ENCODE measurements at places on chromosomes 2 and 18.

DNA sequence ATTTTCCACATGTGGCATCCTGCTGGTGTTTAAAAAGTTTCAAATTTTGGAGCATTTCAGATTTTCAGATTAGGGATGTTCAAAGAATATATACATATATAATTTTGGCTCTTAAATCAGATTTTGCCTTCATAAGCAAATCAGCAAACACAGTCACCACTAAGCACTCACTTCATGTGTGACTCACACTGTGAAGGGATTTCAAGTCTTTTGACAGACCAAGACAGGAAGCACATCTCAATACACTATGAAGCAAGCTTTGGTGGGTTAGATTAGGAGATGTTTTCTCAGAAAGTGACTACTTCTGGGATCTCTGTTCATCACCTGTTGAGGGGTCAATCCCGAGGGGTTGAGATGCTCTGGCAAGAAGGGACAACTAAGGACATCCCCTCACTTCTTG lies 227.8 kb upstream of the RBBP8 start:
- DNase-seq = peak; percentile 79

GRCh38 chr18:52452427-52452826 lies 112.4 kb downstream of the DCC start:
- DNase-seq = peak; percentile 1

DNA sequence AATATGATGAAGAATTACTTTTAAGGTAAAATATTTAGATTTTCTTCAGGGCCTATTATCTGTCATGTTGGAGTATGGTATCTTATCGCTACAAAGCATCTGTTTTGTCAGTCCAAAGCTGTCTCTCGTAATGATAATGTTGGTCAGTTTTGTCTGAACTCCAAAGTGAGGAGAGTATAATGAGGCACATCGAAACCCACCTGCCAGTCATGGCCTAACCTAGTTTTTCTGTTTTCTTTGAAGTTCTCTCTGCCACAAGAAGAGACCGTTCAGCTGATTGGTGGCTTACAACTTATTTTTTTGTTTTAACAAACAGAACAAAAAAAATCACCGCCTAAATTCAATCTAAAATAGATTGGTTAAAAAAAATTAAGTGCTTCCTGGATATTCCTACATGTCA lies 1387.9 kb downstream of the RPIA start:
- no peak for DNase-seq

- no peak for DNase-seq
Measured at GRCh38 chr2:164842624-164842966, 972 bp upstream of the COBLL1 start.

GRCh38 chr2:46225730-46226129 lies 71.5 kb upstream of the EPAS1 start:
- DNase-seq = no peak

- DNase-seq = no peak
Measured at GRCh38 chr2:181241797-181242196, 215.4 kb upstream of the ITGA4 start.

DNA sequence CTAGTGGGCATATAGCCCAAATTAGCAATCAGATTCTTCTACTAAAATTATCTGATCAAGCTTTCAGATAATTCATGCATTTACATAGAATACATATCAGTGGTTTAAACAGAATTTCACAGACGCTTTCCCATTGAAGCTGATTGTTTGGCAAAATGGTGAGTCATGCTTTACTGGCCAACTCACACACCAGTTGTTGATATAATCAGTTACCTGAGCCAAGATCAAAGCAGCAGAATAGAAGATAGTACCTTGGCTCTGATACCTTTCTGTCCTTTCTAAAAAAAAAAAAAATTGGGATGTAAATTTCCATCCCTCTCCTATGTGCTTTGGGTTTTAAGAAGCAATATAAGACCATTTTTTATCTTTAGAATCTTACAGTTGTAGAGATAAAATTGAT lies 178.0 kb downstream of the MCFD2 start:
- DNase-seq = peak; percentile 34

DNA sequence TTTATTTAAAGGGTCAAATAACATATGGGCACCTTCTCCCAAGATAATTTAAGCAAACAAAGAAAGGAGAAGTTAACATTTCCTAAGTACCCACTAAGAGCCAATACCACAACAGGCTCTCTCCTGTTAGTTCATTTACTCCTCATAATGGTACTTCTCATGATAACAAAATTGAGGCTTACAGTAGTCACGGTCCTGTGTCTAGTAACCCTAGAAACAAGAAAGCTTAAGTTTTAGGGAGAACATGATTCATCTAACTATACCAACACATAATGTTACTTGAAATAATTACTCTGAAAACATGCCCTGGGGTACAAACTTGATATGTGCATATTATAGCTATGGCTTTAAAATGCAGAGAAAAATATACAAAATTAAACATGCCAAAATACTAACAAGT lies 19.8 kb downstream of the IWS1 start:
- no peak for DNase-seq

- no peak for DNase-seq
Measured at GRCh38 chr2:20391951-20392699, 41.5 kb upstream of the PUM2 start.

All from fibroblast of upper back skin (primary cell).